ENCODE measurements at places on chromosomes 7 and 10.

- no peak for DNase-seq
These were observed 35.1 kb upstream of the AKR1C2 start for GRCh38 chr10:5038733-5039132.

DNA sequence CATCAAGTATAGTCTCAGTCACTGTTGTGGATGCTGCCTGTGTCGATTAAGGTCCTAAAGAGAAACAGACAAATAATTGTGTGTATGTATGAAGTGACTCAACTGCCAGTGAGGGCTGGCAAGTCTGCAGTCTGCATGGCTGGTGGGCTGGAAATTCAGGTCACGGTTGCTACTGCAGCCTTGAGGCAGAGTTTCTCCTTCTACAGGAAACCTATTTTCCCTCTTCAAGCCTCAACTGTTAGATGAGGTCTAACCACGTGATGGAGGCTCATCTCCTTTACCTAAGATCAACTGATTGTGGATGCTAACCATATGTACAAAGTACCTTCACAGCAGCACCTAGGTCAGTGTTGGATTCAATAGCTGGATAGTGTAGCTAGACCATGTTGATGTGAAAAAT lies 29.9 kb downstream of the MBL2 start:
- no peak for DNase-seq

DNA sequence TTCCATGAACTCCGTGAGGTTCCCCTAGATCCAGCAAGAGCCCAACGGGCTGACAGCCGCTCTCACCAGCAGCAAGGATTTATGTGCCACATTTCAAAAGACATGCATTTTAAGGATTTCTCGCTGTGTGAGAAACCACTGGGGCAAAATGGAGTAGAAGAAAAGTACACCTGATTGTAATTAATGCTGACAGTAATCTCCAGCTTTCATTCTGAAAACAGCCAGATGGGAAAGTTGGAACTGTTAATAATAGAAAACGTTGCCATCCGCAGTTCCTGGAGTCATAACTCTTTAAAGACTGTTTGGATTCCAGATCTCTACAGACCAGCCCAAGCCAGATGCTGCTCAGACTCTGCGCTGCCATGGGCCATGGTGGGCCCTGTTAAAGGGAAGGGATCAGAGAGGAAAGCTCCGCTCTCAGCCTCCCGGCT lies 216.9 kb upstream of the GLI3 start:
- no peak for DNase-seq

- no peak for DNase-seq
These were observed 947.8 kb downstream of the XPNPEP1 start for GRCh38 chr10:108975459-108976058.

- no peak for DNase-seq
These were observed 166.0 kb upstream of the ZMIZ1 start for GRCh38 chr10:78902815-78903214.

- no peak for DNase-seq
These were observed 112.8 kb upstream of the RAB18 start for GRCh38 chr10:27391325-27391724.

DNA sequence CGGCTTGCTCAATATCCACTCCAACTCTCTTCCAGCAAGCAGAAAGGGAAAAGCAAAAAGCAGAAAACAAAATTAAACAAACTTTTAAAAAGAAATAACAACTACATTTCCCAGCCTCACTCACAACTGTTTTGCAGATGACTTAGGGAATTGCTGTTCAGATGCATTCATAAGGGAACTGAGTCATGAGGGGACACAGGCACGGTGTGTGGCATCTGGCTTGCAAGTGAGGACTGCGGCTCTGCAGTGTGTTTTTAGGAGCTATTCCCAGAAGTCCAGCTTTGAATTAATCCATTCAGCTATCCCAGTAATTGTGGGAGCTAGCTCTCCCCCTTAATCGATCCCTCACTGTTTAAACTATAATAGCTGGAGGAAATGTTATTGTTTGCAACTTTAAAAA lies 30.3 kb downstream of the PTN start:
- no peak for DNase-seq

- DNase-seq, result no peak
These were observed 186.8 kb upstream of the NEBL start for GRCh38 chr10:21083861-21084260.

DNA sequence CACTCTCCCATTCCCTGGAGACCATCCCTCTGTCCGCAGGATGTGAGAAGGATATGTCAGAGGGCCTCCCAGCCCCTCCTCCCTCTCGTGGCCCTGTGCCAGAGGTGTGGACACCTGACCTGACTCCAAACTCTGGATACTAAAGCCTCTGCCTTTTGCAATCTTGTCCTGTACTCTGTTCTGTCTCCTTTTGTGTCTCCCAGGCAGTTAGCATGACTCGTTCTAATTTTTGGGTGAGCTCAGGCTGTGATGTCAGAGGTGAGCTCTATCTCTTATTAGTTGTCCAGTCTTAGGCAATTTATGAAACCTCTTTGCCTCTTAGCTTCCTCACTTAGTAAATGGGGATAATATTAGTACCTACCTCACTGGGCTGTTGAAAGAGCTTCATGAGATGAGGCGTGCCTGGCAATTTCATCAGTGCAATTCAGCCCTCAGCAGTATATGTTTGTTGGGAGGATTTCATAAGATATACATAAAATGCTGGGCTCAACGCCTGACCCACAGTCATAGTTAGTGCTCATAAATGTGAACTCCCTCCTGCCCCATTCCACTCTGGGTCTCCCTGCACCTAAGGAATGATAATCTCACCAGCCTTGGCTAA lies 10.9 kb downstream of the MARVELD1 start:
- no peak for DNase-seq

- no peak for DNase-seq
These were observed 89.7 kb downstream of the HGF start for GRCh38 chr7:81680120-81680519.

DNA sequence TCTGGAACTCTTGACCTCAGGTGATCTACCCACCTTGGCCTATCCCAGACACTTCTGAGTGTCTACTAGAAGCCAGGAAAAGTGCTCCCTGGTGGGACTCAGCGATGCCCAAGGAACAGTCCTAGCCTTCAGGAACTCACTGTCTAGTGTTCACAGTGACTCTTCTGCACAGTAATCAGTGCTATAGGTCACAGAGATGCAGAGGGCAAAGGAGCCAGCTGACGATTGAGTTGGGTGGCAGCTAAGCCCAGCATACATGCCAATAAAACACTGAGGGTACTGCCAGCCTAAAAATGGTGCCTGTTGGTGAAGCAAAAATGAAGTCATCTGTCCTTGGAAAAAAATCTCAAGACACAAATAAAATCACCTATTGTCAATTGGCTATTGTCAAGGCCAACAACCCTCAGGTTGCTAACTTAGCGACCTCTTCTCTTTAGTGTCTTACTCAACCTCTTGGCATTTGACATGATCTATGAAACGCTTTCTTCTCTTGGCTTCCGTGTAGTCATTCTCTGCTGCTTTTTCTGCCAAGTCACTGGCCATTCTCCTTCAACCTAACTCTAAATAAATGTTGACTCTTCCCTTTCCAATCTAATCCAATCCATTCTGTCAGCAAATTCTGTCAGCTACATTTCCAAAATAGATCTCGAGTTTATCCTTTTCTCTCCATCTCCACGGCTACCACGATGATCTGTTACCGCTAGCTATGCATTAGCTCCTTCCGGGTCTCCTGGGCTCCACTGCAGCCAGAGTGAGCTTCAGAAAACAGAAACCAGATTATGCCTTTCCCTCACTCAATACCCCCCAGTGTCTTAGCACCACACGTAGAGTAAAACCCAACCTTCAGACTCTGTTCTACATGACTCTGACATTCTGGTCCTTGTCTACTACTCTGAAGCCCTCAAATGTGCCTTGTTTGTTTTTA lies 99.2 kb downstream of the ATXN7L1 start:
- no peak for DNase-seq

DNA sequence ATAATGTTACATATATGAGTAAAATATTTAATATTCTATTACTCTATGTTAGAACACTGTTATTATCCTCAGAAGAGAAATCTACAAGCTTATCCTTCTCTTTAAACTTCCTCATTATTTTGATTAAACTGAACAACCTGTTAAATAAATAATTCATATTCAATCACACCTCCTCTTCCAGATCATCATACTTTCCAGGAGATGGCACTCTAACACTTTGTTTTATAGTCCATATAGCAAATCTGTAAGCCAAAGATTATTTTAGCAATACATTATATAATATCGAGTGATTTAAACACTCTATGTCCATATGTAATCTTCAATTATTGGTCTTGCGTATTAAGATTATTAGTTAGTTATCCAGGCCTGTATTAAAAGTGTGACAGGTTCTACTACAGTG lies 694.1 kb downstream of the ANKRD7 start:
- DNase-seq, result no peak

DNA sequence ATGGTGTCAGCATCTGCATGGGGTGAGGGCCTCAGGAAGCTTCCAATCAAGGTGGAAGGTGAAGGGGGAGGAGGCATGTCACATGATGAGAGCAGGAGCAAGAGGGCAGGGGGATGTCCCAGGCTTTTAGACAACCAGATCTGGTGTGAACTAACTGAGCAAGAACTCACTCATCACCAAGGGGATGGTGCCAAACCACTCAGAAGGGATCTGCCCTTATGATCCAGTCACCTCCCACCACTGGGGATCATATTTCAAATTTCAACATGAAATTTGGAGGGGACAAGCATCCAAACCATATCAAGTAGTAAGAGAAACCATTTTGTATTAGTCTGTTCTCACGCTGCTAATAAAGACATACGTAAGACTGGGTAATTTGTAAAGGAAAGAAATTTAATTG lies 33.6 kb downstream of the THNSL1 start:
- DNase-seq, result no peak

- DNase-seq, result no peak
These were observed 37.9 kb downstream of the GRK5 start for GRCh38 chr10:119245272-119245671.
